Renal pelvis (tissue), 12 donors: ENCODE measurements at places on chromosomes 7 and 10. TPM values are rescaled to one million over a fixed set of nuclear protein-coding genes. Genes with fewer than 3 reads are reported as not detected.

- DNase-seq: no peak
Observed at GRCh38 chr7:12942609-12943008, 255.2 kb downstream of the ARL4A start.

GRCh38 chr10:15448598-15448997 lies 77.5 kb upstream of the FAM171A1 start:
- no peak for DNase-seq

The NME8 gene
- polyA plus RNA-seq: 0.53 TPM

The TSPAN12 gene
- polyA plus RNA-seq: 152 TPM

DNA sequence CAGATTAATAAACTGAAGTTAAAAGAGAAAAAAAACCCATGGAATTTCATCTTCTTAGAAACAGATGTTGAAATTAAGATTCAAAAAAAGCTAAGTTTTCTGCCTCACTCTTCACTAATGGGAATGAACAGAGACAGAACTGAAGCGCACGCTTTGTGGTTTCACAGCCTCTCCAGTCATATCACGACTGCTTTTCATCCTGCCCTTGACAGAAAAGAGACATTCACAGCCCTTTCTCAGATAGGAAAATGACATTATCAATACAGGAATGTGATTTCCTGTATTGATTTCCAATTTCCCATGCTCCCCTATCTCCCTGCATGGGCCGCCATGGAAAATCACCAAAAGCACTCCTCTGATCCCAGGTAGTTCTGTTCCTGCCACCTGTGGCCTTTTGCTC lies 108.2 kb downstream of the PFKFB3 start:
- no peak for DNase-seq

GRCh38 chr10:93816123-93816747 lies 58.5 kb downstream of the LGI1 start:
- DNase-seq: peak; percentile 67

The A1CF gene
- 5.3 TPM for polyA plus RNA-seq

DNA sequence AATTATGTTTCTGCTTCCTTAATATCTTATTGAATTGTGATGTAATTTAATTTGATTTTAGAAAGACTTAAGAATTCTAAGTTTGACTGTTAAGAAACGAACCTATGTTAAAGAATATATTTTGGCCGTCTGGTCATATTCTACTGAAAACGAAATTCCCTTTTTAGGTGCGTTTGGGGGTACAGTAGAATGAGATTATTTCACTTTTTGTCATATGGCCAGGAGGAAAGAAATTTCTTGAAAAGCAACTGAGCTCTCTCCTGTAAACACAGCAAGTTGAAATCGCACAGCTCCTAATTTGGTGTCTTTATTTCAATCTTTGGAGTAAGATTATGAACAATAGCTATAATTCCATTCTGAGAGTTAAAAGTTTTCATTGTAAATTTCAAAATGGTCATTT lies 227.6 kb downstream of the CACNB2 start:
- DNase-seq: no peak

DNA sequence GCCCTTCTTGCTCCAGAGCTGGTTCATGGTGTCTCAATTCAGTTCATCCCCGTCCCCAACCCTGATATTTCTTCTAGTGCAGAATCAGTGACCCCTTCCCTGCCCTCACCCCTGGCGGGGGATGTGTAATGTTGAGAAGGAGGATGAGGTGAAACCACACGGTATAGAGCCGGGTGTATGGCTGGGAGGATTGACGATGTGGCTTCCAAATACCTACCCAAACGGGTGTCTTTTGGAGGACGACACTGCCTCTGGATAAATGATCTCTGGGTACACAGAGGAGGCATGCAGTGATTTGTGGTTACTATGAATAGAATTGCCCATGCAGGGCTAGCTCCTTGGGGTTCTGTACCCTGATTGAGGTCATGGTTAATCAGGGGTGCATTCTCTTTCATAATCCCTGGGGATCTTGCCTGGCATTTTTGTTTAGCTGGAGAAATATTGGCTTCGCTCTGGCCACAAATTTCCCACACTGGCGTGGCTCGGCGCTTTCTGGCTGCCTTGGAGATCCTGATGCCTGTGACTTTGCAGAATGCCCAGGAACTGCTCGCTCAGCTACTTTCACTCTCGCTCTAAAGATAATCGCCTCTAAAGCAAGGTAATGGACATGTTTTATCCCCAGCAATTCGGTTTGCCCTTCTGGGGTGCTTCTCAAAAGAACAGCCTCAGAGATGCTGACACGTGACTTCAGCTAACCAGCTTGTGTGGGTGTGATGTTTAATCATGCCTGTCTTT lies 89.2 kb downstream of the RBM20 start:
- DNase-seq: no peak

- DNase-seq: no peak
Observed at GRCh38 chr7:106089647-106090046, 22.5 kb downstream of the SYPL1 start.

DNA sequence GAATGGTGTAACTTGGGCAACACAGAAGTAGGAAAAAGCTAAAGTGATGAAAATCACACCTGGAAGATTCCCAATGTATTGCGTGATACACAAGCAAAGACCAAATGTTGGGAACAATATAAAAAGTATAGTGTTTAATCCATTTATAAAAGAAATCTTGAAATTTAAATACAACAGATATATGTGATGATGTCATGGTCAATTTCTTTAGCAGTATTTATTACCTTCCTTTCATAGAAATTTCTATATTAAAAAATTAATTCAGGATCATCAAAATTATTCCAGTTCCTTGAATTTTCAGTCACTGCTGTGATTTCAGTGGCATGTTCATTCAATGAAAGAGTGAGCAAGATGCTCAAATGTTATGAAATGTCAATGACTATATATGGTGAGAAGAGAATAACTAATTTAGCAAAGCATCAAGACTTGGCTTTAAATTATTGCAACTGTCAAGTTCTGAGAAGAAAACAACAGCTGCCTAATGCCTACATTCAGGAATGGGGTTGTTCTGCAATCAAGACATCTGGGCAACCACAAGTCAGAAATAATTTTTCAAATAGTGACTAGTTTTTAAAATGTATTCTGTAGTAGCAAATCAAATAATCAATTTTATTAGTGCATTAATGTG lies 308.8 kb downstream of the SEMA3D start:
- DNase-seq: no peak

DNA sequence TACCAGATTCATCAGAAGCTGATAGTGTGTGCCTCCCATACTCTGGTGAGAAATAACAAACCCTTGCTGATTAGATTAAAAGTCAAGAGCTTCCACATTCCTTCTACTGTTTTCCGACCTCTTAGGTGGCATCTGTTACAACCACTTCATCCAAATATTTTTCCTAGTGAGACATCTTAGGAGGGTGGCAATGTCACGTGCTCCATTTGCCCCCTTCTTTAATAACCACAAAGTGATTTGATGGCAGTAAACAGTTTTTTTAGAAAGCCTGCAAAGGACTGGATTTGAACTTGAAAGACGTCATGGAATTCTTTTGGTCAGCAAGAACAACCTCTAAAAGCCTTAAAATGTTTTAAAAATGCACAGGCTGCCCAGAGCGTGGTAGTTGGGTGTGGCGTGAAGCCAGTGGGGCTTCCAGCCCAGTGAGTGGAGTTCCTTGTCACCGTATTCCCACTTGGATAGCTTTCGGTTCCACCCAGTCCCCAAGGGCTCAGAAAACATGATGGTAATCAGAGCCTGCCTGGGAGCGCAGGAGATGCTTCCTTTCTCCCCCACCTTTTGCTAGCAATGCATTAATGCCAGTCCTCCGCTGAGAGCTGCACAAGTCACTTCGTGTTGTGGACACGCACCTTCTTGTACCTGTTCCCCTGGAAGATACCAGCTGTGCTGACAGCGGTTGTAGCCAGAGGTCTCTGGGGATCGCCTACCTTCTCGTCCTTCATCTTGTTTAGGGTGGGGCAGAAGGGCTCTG lies 256.4 kb downstream of the KIAA1217 start:
- no peak for DNase-seq

GRCh38 chr10:13890233-13891127 lies 303.7 kb downstream of the PRPF18 start:
- DNase-seq: no peak

The ATOH7 gene
- 1.4 TPM for polyA plus RNA-seq
